NCI-H1048 (cell line): ENCODE measurements at places on chromosomes 7 and 10.

DNA sequence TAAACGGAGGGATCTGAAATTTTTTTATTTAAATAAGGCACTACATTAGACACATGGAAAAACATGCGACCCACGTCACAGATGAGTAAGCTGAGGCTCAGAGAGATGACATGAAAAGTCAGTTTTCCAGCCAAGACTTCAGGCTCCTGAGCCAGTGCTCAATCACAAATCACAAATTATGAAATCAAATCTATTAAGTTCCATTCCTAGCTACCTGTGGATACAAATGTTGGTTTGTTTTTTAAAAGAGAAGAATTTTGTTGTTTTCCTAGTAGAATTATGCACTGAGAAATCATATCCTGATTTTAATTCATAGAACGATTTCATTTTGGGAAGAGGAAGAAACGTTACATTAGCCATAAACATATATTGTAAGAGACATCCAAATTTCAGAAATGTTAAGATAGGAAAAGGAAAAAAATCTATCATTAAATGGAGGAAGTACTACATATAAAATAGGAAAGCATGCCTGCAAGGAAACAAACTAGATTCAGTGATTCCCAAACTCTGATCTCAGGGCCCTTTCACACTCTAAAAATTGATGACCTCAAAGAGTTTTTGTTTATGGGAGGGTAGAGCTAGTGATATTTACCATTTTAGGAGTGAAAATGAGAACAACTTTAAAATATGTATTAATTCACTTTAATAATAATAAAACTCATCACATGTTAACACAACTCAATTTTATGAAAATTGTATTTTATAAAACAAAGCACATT is 340.4 kb downstream of the PARD3 start:
- no peak for DNase-seq

DNA sequence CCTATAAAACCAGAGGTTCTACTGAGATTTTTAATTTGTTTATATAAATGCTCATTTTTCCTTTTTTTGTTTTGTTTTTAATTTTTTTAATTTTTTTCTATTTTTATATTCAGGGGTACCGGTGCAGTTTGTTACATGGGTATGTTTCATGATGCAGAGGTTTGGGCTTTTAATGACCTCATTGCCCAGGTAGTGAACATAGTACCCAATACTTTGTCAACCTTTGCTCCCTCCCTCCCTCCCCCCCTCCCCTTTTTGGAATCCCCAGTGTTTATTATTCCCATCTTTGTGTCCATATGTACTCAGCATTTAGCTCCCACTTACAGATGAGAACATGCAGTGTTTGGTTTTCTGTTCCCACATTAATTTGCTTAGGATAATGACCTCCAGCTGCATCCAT is 94.4 kb upstream of the NEBL start:
- DNase-seq: no peak

DNA sequence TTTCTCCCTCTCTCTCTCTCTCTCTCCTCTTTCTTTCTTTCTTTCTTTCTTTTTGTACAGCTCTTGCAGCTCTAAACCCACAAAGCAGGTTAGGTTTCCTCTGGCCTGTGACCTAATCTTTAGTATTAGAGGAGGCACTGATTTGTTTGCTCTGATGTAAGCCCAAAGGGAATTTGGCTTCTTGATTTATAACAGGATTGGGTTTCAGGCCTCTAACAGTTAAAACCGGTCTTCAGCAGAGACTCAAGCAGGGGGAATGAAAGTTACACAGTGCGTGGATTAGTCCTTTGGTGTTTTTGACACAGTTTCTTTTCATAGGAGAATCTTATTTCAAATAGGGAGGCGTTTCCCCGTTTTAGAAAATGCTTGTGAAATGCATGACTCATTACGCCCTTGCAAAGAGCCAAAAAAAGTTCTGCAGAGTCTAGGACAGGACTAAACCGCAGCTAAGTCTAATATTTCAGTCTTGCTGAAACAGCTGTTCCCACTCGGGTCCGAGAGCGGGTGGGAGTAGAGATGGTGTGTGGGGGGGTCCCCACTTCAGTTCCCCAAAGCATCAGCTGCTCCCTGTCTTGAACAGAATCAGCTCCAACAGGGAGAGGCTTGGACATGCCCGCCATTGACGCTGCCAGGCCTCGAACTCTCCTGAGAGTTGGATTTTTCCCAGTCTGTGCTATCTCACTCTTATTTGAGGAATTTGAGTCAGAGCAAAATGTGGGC is 296.5 kb upstream of the PITRM1 start:
- DNase-seq: no peak

DNA sequence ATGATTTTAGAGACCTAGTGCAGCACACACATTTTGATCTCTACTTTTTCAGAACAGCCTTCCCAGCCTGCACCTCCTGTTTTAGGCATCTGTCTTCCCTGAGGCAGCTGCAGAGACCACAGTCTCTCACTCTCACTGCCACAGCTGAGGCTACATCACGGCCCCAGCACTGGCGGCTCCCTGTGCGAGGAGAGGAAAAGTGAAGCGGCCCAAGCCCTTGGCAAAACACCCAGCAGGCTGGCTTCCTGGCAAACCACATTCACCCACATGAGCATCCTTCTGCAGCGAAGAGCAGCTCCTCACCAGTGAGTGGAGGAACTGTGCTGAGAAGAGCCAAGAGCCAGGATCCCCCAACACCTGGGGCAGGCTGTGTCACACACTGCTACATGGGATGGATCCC is 14.0 kb downstream of the HUS1 start:
- no peak for DNase-seq
